ENCODE measurements at places on chromosomes 3 and 15. TPM values are rescaled to one million over a fixed set of nuclear protein-coding genes. Genes with fewer than 3 reads are reported as not detected.

Gene ACAN
- 0.14 TPM for total RNA-seq

Gene HYAL3
- 4.1 TPM for total RNA-seq

Gene C3orf22
- 4.9 TPM for total RNA-seq

Gene PLEKHO2
- 31.8 TPM for total RNA-seq

Gene TEX9
- 8.7 TPM for total RNA-seq

Gene CCR3
- total RNA-seq = not detected

Gene ACAD11
- total RNA-seq = 13.8 TPM

Gene CEP70
- total RNA-seq = 24.1 TPM

Gene GABRB3
- 10.3 TPM for total RNA-seq

Gene MYLK
- total RNA-seq = 600 TPM

Gene SNTN
- total RNA-seq = not detected

Gene RARRES1
- total RNA-seq = 67.9 TPM

Gene NDN
- 121 TPM for total RNA-seq

Gene BTD
- 34.4 TPM for total RNA-seq

Gene SLC2A2
- not detected for total RNA-seq

Gene CORO2B
- total RNA-seq = 1.4 TPM

DNA sequence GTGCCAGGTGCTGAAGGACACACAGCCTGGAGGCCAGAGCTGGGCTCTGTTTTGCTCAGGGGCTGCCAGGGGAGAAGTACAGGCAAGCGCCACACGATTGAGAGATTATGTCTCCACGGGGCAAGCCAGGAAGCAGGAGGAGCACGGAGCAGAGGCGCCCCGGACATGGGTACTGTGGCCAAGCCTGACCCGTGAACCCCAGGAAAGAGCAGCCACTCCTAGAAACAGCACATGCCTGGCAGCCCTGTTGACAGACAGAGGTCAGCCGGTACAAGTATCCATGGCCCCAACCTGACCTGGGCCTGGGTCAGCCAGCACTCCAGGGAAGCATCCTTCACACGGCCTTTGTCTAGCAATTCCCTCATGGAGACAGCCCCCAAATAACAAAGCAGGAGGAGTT, 89.4 kb downstream of the ADAMTS17 start:
- no peaks in the 10 kb centered on the region for H3K4me1 ChIP-seq
- no peaks in the 10 kb centered on the region for H3K36me3 ChIP-seq
- H3K4me3 ChIP-seq = no peak overlapping the region
- DNase-seq = no peak

DNA sequence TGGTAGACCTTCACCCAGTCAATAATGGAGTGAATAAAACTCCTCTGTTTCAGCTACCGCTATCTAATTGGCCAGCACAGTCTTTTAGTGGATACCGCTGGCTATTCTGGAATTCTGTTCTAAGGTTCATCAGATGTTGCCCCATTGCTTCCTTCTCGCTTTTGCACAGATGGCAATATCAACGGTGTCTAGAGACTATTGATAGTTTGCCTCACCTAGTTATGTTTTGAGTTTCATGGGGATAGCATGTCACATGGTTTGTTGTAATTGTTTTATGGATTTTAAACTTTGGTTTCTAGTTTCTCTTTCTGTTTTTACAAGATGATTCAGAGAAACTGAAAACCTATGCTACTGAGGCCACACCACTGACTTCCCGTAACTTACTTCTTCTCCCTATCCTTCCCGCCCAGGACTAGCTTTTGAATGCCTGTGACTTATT, 2.0 kb downstream of the XRN1 start:
- no peaks in the 10 kb centered on the region for H3K36me3 ChIP-seq
- peaks cover 6% of the 10 kb centered on the region for H3K4me1 ChIP-seq
- DNase-seq = no peak
- no peak overlapping the region for H3K27ac ChIP-seq

- H3K36me3 ChIP-seq = no peaks in the 10 kb centered on the region
- no peak overlapping the region for H3K27ac ChIP-seq
- H3K27me3 ChIP-seq = no peaks in the 10 kb centered on the region
- DNase-seq = no peak
Measured at GRCh38 chr15:31223478-31224350, 102.9 kb upstream of the KLF13 start.

GRCh38 chr3:185822221-185823000, 2.4 kb downstream of the IGF2BP2 start:
- H3K27ac ChIP-seq = no peak overlapping the region
- no peak overlapping the region for H3K4me3 ChIP-seq
- DNase-seq = no peak
- H3K4me1 ChIP-seq = no peaks in the 10 kb centered on the region

DNA sequence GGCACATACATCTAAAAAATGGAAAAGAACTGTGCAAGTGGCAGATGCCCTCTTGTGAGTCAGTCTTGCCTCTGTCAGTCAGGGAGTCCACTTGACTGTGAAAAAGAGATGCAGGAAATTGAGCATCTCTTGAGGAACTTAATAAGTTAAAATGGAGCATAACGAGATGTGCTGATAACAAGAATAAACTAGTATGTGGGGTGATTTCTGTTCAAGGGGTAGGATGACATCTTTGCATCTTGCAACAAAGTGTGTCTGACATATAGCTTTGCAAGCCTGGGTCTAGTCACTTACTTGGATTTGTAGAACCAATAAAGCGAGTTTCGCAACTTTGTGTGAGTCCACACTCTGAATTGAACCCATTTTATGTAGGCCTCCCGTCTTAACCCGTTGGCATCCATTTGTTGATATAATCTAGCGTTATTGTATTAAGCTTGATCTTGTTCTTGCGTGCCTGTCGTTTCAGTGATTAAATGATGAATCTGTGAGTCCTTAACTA, 2.2 kb downstream of the USP3 start:
- peak; percentile 37 for DNase-seq
- H3K4me1 ChIP-seq = peaks cover 16% of the 10 kb centered on the region
- H3K27ac ChIP-seq = peak overlapping the region; percentile 91
- H3K4me3 ChIP-seq = peak overlapping the region; percentile 79
- no peaks in the 10 kb centered on the region for H3K36me3 ChIP-seq
- H3K27me3 ChIP-seq = no peaks in the 10 kb centered on the region

DNA sequence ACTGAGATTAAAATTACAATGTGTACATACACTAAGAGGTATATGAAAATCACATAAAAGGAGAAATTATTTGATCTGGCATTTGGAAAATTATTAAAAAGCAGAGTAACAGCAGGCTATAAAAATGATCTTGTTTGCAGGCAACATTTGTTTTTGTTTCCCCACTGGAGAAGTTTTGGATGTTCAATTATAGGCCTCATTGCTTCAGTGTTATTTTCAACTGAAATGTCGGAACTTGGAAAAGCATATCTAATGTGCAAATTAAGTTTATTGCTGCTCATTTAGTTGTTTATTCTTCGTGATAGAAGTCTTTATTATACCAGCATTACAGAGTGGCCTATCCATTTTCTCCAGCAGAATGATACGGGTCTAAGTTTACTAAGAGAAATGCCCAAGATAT, 263.3 kb downstream of the CNTN6 start:
- H3K4me3 ChIP-seq = no peak overlapping the region
- DNase-seq = no peak
- no peaks in the 10 kb centered on the region for H3K27me3 ChIP-seq
- H3K36me3 ChIP-seq = no peaks in the 10 kb centered on the region

DNA sequence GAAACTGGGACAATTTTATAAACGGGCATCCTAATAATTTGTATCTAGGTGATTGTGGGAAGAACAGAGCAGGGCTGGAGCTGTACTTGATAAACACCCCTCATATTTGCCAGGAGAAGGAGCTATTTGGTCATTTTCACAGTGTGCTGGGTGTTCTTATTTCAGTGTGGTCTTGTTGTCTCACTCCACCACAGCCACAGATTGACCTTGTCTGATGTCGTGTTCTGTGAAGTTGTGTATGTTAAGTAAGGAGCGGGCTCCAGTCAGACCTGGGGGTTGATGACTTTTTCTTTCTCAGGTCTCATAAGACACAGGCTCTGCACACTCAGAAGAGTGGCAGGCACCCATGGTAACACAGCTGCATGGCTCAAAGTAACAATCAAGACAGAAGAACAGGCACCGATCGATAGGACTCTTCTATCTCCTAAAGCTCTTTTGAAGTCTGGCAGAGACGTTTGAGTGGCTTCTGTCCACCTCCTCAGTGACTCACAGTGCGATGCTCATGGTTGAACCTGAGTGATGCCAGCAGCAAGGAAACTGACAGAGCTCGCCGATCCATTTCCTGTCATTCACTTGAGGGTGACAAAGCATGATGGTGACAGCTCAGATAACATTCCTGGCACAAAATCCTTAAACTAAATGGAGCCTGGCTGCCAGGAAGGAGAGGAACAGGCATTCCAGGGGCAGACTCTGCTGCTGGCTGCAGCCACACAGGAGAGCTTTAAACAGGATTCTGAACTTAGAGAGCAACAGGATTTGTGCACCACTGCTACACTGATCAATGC, 20.8 kb downstream of the DPH3 start:
- H3K27ac ChIP-seq = no peak overlapping the region
- no peak for DNase-seq
- no peaks in the 10 kb centered on the region for H3K36me3 ChIP-seq

DNA sequence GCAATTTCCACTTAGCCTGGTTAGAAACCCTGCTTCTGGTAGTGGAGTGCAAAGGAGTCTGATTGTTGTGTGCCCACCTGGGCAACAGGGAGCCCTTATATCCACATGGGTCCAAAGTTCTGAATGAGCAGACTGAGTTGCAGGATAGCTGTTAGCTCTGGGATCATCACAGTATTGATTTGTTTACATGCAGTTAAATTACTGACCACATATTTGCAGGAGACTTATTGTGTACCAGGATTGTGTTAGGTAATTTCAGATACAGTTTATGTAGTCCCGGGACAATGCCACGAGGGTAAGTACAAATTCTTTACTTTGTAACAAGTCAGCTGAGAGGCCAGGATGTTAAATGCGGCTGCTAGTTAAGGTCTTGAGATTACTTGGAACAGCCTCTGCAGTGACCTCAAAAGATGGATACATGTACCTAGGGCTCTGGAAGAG, 18.8 kb downstream of the ARHGEF26 start:
- no peak for DNase-seq
- no peaks in the 10 kb centered on the region for H3K27me3 ChIP-seq
- no peaks in the 10 kb centered on the region for H3K4me1 ChIP-seq
- H3K27ac ChIP-seq = no peak overlapping the region

- H3K4me1 ChIP-seq = peaks cover 2% of the 10 kb centered on the region
- H3K27ac ChIP-seq = peak overlapping the region; percentile 77
- H3K4me3 ChIP-seq = peak overlapping the region; percentile 2
- no peaks in the 10 kb centered on the region for H3K27me3 ChIP-seq
- H3K36me3 ChIP-seq = no peaks in the 10 kb centered on the region
Measured at GRCh38 chr3:114624571-114625181, 330.8 kb downstream of the TIGIT start.

- H3K36me3 ChIP-seq = no peaks in the 10 kb centered on the region
- no peaks in the 10 kb centered on the region for H3K27me3 ChIP-seq
- DNase-seq = no peak
- H3K27ac ChIP-seq = no peak overlapping the region
- no peak overlapping the region for H3K4me3 ChIP-seq
Measured at GRCh38 chr15:63950911-63951481, 95.3 kb downstream of the DAPK2 start.

GRCh38 chr15:92617549-92618520, 37.7 kb downstream of the FAM174B start:
- H3K4me1 ChIP-seq = peaks cover 40% of the 10 kb centered on the region
- peak; percentile 73 for DNase-seq
- H3K4me3 ChIP-seq = no peak overlapping the region
- no peaks in the 10 kb centered on the region for H3K36me3 ChIP-seq
- H3K27me3 ChIP-seq = no peaks in the 10 kb centered on the region

DNA sequence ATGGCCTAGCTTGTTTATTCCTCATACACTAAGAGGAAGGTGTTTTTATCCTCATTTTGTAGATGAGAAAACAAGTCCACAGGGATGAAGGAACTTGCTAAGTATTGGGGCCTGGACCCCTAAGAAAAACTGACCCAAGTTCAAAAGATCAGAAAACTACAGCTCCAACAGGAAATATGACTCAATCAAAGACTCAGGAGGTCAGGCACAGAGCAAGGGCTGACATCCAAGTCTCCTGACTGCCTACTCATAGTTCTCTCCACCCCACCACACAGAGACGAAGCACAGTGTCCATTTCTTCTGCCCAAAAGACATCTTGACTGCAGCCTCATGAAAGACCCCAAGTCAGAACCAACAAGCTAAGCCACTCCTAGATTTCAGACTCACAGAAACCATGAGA, 26.9 kb upstream of the TPM1 start:
- H3K36me3 ChIP-seq = no peaks in the 10 kb centered on the region
- no peak overlapping the region for H3K27ac ChIP-seq
- no peak overlapping the region for H3K4me3 ChIP-seq
- H3K27me3 ChIP-seq = no peaks in the 10 kb centered on the region
- H3K4me1 ChIP-seq = no peaks in the 10 kb centered on the region
- DNase-seq = no peak

DNA sequence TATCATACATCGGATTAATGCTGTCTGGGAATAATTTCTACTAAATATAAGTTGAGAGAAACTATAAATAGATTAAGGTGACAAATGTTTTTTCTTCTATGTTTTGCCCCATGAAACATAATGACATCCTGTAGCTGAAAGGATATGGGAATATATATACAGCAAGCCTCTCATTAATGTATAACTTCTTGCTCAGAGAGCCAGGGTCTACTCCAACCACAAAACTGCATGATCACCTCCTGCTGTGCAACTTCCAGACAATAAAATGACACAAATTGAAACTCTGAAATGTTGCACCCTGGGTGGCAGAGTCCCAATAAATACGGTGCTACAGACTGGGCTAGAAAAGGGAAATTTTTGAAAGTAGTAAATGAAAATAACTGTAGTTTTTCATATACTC, 571.9 kb upstream of the CBLB start:
- H3K27ac ChIP-seq = no peak overlapping the region
- H3K4me3 ChIP-seq = no peak overlapping the region
- no peaks in the 10 kb centered on the region for H3K36me3 ChIP-seq
- no peaks in the 10 kb centered on the region for H3K27me3 ChIP-seq
- no peak for DNase-seq

GRCh38 chr15:92168066-92168683, 225.5 kb upstream of the ST8SIA2 start:
- H3K36me3 ChIP-seq = no peaks in the 10 kb centered on the region
- no peaks in the 10 kb centered on the region for H3K4me1 ChIP-seq
- H3K27ac ChIP-seq = no peak overlapping the region

- H3K27ac ChIP-seq = no peak overlapping the region
- H3K36me3 ChIP-seq = no peaks in the 10 kb centered on the region
- no peaks in the 10 kb centered on the region for H3K27me3 ChIP-seq
Measured at GRCh38 chr3:159929171-159930141, 59.2 kb upstream of the IL12A start.

DNA sequence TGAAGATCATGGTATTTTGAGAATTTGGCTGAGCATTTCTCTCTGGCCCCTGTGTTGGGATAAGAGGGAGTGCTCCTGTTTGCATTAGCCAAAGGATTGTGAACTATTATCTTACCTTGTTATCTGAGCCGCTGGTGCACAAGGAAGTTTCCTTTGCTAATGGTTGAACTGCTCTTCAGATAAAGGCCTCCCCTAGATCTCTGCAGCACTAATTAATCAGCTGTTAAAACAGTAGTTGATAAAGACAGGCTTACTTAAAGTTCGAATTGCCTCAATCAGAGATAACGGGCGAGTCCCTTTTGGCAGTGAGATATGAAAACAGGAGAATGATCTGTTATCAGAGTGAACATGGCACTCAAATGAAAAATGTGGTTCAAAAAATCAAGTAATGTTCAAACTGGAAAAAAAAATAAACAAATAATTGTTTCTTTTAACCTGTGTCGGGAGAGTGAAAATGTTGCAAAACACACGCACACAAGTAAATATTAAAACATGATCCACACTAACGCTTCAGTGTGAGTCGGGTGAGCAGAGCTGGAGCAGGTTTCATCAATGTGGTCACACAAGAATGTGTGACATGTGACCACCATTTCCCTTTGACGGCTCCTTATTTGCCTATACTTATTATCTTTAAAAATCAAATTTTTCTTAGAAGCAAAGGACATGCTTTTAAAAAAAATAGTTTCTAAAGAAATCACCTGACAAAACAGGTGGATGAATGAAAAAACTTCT, 469.1 kb downstream of the SOX2 start:
- no peak for DNase-seq

Measured in prostate gland (tissue), 2 donors.